AG20443 (cell line): ENCODE measurements at places on chromosomes 12 and 14.

- DNase-seq: peak; percentile 28
Observed at GRCh38 chr12:54197431-54197909, 8.7 kb upstream of the SMUG1 start.

DNA sequence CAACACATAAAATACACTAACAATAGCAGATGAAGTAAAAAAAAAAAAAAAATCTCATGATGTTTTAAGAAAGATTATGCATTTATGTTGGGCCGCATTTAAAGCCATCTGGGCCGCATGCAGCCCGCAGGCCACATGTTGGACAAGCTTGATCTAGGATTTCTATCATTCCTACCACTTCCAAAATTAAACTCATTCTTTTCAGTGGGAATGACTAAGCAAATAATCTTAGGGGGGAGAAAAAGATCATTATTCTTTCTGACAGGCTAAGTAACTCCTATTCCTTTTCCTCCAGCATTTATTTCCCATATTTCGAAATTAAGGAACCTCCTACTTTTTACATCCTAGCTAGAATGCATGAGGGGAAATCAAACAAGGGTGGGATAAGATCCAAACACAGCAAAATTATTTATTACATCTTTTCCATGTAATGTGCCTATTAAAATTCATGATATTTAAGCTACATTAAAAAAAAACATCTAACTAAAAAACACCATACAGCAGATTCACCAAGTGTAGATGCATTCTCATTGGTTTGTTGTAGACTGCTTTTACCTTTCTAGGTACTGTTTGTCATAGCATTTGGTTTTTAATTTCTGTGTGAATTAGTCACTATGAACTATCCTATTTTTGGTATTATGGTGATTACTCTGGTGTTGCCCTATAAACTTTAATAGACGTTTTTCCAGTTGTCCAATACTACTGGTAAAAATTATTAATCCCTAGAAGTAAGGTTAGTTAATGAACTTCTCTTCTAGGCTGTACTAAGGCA lies 76.1 kb downstream of the RASSF8 start:
- DNase-seq: peak; percentile 40

DNA sequence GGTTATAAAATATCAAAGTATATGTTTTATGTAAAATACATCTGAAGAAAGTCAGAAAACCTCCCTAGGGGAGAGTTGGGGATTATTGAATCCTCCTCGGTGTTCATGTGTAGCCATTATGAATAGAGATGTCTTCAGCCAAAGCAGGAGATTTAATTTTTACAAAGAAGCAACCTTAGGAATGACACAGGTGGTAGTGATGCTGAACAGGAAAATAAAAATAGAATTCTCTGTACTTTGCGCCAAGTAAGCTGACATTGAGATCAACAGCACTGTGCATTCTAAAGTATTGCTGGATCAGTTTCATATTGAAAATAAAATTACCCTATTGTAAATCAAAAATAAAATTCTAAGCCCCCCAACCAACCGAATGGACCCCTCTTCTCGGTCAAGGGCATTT lies 132.8 kb upstream of the TRHDE start:
- DNase-seq: no peak

- DNase-seq: no peak
Observed at GRCh38 chr12:45398552-45398951, 182.7 kb downstream of the ANO6 start.

DNA sequence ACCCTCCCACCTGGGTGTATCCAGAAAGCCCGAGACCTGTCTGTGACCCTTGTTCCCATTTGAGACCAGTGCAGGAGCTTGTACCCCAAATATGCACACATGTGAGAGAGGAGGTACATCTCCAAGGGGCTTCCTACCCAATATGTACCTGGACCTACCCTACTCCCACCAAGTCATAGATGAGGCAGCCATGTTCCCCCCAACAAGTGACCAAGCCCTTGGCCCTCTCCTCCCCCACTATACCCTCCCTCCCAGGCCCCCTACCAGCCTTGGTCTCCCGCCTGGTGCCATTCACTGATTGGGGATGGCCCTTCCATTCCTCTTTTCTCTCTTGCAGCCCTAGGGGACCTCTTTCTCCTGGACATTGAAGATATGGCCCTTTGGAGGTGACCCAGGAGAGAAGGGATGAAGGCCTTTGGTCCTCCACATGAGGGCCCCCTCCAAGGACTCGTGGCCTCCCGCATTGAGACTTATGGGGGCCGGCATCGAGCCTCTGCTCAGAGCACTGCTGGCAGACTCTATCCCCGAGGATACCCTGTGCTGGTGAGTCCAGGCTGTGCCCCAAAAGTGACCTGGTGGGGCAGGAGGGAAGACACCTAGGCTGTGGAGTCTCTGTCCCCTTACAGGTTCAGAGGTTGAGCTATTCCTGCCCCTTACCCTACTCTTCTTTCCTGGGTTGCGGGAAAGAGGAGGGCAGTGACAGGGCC lies 1.5 kb downstream of the PLEKHG6 start:
- DNase-seq: no peak

- DNase-seq: no peak
Observed at GRCh38 chr14:53925201-53925766, 31.3 kb downstream of the BMP4 start.

DNA sequence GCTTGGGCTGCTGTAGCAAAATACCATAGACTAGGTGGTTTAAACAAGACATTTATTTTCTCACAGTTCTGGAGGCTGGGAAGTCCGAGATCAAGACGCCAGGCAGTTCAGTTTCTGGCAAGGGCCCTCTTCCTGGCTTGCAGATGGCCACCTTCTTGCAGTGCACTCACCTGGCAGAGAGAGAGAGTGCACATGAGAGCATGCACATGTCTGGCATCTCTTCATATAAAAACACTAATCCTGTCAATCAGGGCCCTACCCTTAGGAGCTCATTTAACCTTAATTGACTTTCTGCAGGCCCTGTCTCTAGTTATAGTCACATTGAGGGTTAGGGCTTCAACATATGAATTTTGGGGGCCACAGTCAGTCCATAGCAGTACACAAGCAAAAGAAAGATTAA lies 12.4 kb upstream of the EVL start:
- DNase-seq: no peak

GRCh38 chr12:52604859-52605258 lies 3.6 kb upstream of the KRT72 start:
- no peak for DNase-seq

DNA sequence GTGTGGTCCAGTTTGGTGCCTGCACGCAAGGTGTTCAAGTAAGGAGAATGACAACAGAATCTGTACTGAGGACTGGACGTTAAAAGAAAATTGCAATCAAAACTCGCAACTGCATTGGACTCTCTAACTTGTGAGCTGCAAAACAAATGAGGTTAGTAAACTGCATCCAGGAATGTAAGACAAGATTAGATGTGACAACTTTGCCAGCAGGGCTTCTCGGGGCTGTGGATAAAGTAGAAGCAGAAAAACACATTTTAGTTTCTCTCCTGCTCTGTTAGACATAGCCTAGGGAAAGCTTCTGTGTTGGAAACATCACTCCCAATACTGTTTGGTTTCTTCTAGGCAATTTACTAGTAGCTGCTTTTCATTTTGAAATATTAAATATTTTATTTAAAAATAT lies 338.2 kb upstream of the NAV3 start:
- no peak for DNase-seq

GRCh38 chr12:68175557-68176061 lies 16.1 kb upstream of the IFNG start:
- DNase-seq: no peak

DNA sequence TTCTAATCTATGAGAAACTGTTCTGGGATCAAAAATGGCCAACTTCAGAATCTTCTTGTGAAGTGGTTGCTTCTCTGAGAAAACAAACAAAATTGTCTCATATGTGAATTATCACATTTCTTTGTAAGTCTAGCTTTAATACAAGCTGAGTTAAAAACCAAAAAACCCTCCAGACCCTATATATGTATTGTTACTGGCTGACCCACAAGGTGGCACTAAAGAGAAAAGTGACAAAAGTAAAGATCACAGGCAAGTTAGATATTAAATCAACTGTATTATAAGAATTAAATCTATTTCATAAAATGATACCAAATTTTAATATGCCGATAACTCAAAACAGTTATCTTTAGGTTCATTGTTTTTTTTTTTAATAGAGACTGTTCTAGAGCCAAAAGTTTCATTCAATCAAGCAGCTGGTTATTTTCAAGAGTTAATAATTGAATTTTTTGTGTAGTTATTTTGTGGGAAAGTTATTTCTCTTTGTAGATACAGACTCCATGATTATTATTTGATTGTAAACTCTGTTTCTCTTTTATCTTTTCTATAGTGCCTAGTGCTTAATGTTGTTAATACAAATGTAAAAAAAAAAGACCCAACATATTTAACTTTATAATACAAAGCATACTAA lies 7.5 kb upstream of the TRHDE start:
- peak; percentile 26 for DNase-seq

DNA sequence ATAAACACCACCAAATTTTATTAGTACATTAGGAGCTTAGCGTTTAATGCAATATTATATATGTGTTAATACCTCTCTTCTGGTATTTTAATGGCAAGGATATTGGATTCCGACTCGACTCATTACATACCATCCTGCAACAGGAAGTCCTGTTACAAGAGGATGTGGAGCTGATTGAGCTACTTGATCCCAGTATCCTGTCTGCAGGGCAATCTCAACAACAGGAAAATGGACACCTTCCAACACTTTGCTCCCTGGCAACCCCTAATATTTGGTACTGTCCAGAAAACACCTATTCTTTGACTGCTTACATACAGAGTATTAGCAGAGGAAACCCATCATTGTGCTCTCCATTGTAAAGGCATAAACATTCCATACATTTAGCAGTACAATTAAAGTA lies 45.2 kb downstream of the VEZT start:
- no peak for DNase-seq

DNA sequence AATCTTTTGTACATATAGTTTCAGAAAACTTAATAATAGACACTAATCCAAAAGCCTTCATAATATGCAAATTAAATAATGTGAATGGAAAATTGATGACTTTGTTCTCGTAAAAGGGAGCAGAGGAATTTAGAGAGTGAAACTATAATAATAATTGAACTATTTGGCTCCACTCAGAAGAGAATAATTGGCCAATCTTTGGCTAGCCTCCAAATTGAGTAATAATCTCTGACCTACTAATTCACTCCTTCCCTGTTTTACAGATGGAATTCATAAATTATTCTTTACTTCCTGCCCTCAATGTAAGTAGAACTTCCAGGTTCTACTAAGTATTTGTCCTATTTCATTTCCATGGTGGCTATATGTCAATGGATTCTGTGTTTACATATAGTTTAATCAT lies 15.8 kb downstream of the TRIM9 start:
- no peak for DNase-seq

DNA sequence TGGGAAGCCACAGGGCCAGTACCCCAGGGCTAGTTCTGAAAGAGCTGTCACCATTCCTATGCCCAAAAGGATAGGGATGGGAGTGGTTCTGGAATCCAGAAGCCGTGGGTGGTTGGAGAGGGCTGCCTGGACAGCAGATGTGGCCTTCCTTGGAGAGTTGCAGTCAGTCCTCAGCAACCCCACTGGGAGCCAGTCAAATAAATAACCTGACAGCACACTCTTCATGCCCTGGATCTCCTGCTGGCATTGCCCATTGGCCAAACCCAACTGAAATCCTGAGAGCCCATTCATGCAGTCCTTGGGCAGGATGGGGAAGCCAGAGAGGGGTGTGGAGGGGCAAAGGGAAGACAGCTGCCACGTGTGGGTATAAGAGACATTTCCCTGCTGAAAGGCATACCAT lies 128.2 kb downstream of the PTPN11 start:
- no peak for DNase-seq

DNA sequence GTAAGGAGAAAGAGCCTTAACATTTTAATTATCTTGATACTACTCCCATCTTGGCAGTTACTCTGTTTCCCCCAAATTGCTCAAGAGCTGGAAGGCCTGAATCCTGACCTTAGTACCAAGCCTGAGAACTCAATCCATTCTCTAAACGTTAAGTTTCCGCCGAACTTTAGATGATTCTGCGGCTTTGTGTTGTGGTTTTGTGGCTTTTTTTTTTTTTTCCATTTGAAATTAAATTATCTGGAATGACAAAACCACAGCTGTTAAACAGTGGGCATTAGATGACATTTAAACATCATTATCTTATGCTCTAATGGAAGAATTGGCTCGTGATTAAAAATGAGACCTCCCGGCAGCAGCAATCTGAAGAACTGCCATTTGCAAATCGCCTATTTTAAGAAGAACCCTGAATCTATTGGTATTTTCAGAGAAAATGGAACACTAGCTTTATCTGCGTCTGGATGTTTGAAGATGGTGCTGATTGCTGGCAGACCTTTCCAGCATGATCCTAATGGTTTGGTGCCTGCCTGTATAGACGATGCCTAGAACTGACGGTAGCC lies 38.4 kb downstream of the TMEM132C start:
- DNase-seq: no peak

GRCh38 chr12:30046376-30046775 lies 262.6 kb upstream of the TMTC1 start:
- DNase-seq: no peak

- no peak for DNase-seq
Observed at GRCh38 chr12:8035440-8036010, 3.0 kb downstream of the FOXJ2 start.

DNA sequence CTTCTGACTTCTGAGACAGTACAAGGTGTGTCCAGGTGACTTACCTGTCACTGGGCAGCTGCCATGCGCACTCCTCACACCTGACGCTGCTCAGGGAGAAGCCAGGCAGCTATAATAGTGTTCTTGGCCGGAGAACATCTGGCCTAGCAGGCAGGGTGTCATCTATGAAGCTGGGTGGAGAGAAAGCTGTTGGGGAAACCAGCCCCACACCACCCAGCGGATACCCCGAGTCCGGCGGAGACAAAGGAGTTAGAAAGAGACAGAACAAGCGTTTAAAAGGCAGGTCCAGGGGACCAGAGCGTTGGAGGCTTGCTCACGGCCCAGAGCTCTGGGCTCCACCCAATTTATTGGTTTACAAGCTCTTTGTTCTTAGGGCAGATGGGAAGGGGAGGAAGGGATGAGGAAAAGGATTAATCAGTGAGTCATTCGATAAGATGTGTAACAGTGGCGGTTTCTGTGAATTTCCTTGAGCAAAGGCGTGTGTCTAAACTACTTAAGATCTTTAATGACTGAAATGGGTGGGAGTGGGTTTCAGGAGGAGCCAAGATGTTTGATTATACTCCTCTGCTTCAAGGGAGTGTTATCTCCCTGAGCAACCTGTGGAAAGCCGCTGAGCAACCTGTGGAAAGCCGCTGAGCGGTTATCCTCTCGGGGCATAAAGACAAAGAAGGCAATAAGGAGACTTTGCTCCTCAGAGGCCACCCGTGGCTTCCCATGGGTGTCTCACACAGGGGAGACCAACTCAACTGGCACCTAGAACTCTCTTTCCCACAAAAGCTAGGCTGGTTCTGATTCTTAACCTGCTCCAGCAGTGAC lies at the start of gene GALNT8:
TSS of gene GALNT8 (plus strand) at position 580 of the 816 bp plus-strand sequence. CDS start 278 bp downstream, outside the sequence.
- no peak for DNase-seq

GRCh38 chr12:20528208-20528607 lies 159.9 kb downstream of the PDE3A start:
- no peak for DNase-seq

- DNase-seq: no peak
Observed at GRCh38 chr14:100783630-100784370, 42.1 kb upstream of the MEG3 start.
